Osteocyte (in vitro differentiated cells): ENCODE measurements at places on chromosomes 5 and 9. TPM values are rescaled to one million over a fixed set of nuclear protein-coding genes. Genes with fewer than 3 reads are reported as not detected.

GRCh38 chr9:82423700-82424099, 435.1 kb downstream of the SPATA31D1 start:
- DNase-seq: no peak

DNA sequence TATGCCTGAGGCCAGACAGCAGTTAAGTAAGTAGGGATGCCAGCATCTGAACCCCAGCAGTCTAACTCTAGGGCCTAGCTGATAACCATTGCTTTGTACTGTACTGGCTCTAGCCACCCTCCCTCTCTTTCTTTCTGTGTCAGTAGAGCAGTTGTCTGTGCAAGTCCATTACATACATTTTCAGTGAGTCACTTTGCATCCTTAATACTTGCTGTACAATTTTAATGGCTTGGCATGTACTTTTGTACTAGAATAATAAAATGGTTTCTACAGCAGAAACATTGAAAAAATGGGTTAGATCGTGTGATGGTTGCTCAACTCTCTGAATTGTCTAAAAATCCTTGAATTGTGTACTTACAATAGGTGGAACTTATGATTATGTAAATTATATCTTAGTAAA, 1.5 kb upstream of the TTC39B start:
- DNase-seq: no peak

- DNase-seq: no peak
Measured at GRCh38 chr5:88825584-88826315, 57.2 kb downstream of the MEF2C start.

DNA sequence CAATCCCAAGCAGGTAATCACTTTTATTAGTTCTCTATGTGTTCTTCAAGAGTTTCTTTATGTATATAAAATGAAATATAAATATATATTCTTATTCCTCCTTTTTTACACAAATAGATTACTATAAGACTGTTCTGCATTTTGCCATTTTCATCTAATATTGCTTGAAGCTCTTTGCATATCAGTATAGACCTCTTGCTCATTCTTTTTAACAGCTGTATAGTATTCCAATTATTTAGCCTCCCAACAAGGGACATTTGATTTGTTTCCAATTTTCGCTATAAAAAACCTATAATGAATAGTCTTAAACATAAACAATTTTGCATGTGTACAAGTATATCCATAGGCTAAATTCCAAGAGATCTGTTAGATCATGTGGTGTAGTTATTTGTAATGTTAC, 25.2 kb downstream of the CETN3 start:
- DNase-seq: no peak

- DNase-seq: no peak
Measured at GRCh38 chr5:27814286-27814685, 775.9 kb upstream of the CDH9 start.

Gene COQ4
- total RNA-seq: 38.4 and 39.2 TPM in 2 replicates
